ENCODE measurements at places on chromosomes 3 and 15. TPM values are rescaled to one million over a fixed set of nuclear protein-coding genes. Genes with fewer than 3 reads are reported as not detected.

Gene HCLS1
- total RNA-seq: 6.0 TPM

GRCh38 chr15:30043211-30043655, 39.5 kb upstream of the GOLGA8J start:
- DNase-seq: no peak

GRCh38 chr15:98070137-98070536, 109.6 kb downstream of the ARRDC4 start:
- DNase-seq: no peak

Gene ZIC1
- total RNA-seq: 184 TPM

Gene EPB42
- not detected for total RNA-seq

DNA sequence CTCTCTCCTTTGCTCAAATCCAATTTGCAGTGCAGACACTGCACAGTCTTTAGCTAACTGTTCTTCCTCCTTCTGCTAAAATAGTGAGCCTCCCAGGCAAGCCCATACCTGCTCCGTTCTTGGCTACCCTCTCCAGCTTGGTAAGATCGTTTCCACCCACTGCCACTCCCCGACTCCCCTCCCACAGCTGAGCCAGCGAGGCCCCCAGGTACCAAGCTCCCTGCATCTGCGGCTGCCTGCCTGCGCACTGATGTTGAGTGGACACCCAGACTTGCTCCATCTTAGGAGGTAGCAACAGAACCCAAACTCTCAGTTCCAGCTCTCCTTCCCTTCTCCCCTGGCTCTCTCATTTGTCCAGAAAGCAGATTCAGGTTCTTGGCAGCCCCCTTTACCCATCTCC, 7.9 kb upstream of the TNK2 start:
- DNase-seq: no peak

Gene KCNH8
- total RNA-seq: 1.2 TPM

DNA sequence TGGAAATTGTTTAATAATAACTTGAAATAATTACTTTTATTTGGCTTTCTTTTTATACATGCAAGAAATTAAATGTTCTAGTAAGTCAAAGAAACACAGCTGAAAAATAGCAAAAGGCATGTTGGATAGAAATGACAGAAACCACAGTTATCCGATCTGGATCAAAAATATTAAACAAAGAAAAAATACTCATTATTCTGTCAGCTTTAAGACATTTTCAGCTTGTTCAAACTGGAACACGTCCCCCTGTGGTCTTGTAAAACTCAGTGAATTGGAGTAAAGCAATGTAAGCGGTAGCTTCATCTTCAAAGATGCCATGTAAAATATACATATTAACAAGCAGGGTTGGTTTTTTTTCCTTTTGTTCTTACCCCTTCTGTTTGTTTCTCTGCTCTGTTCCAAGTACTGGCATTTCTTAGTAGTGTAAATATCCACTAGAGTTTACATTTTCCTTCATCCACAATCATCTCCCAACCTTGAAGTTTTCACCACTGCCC, 223.4 kb downstream of the IGSF11 start:
- no peak for DNase-seq

- no peak for DNase-seq
These were observed 212.8 kb downstream of the ADAMTSL3 start for GRCh38 chr15:83866692-83867091.

Gene ATP2B2
- total RNA-seq: 0.76 TPM

- no peak for DNase-seq
These were observed 535.4 kb upstream of the BCHE start for GRCh38 chr3:166372571-166373106.

DNA sequence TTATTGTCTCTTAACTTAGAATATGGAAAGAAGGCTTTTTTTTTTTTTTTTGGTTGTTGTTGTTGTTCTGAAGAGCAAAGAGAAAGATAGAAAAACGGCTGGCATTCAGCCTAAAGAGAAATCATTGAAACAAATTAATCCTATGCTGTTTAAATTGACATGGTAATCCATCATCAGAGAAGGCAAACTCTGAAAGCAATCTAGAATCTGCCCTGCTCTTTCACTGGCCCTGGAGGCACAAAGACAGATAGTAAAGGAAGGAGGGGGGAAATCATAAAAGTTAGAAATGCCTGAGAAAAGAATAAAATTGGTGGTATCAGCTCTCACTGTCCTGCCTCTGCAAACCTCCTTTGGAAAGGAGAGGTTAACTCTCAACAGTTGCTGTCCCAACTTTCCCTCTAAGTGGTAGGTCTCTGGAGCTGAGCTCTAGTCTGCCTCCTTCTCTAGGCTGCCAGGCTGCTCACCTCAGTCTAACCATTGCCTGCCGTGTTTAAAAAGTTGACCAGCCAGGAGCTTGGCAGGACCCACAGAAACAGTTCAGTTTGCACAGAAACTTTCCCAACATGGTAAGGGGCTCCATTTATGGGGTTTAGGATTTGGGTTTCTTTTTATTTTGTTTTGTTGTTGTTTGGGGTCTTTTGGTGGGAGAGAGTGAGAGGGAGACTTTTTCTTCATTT, 13.4 kb upstream of the NR2F2 start:
- DNase-seq: no peak

DNA sequence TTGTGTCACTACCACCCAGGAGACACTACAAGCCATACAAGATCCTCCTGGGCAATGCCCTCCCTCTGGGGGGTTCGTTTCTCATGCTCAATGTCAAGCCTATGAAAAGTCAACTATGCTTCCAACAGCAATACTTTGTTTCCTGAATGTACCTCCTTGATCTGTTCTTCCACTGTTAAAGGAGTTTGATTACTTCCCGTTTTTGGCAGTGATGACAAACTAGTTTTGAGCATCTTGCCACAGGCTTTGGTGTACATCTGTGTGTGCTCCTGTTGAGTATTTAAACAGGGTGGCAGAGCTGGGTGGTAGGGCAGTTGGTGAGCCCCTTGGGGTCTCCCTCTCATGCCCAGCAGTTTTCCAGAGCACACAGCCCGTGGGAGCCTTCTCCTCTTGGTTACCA, 81.4 kb downstream of the IL12A start:
- no peak for DNase-seq

DNA sequence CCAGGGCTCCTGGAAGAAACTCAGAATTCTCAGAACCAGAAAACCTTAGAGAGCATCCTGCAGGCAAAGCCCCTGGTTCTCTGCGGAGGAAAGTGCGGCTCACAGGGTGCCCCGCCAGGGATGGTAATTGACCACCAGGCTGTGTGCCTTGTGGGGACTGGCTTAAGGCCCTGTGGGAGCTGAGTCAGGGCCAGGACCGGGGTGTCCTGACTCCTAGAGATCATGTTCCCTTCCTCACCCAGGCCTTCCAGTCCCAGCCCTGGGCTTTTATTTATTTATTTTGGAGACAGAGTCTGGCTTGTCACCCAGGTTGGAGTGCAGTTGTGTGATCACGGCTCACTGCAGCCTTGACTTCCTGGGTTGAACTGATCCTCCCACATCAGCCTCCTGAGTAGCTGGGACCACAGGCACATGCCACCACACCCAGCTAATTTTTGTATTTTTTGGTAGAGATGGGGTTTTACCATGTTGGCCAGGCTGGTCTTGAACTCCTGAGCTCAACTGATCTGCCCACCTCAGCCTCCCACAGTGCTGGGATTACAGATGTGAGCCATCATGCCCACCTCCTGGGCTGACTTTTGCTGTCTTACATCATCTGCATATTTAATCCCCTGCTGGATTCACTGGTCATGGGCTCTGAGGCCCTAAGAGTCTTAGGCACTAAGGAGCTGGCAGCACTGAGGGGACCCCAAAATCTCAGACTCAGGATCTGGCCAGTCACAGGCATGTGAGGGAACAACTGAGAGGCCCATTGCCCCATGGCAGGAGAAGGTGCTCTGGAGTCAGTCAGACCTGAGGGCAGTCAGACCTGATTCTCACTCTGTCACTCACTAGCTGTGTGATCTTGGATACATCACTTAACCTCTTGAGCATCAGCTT, 20.4 kb upstream of the LAMP3 start:
- peak; percentile 31 for DNase-seq

- DNase-seq: no peak
These were observed 73.5 kb upstream of the SCN5A start for GRCh38 chr3:38722781-38723568.

DNA sequence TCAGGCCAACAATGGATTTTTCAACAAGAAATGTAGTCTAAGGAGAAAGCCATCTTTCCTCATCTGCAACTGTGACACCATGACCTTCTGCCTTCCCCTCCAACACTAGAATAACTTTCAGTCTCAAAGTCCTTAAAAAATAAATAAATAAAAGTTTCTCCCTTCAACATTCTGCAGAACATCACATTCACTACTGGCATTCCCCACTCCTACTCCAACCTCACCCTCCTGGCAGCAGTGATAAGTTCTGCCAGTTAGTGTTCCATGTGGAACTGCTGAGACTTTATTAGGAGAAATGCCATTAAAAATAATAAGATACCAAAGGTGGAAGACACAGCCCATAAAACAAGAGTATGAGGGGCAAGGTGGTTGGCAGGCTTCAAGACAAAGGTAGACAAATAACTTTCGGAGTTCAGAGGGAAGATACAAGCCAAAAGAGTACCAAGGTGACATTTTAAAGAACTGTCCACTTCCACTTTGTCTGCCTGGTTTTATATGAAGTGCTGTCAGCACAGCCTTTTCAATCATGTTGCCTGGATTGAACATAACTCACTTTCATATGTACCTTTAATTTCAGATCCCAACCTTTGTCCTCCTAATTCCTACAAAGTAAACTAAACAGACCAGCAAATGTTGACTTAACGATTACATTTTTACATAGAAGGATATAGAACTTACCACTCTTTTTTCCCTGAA, 37.5 kb upstream of the RSL24D1 start:
- no peak for DNase-seq

GRCh38 chr3:24545887-24546286, 51.2 kb upstream of the THRB start:
- no peak for DNase-seq

- no peak for DNase-seq
These were observed 20.6 kb downstream of the MYH15 start for GRCh38 chr3:108489776-108490175.

DNA sequence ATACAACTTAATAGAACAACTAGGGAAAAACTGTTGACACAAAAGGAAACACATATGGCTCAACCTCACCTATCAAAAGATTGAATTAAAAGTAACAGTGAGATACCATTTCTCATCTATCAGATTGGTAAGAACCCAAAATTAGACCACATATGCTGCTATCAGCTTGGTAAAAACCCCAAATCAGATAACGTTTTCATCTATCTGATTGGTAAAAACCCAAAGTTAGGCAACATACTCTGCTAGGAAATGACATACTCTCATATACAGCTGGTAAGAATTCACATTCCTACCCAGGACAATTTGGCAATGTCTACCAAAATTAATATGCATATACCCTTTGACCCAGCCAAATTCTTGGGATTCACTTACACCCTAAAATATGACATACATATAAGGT, 26.3 kb downstream of the NRG4 start:
- no peak for DNase-seq

Gene GP5
- total RNA-seq: 0.10 TPM

- no peak for DNase-seq
These were observed 33.7 kb upstream of the TEX264 start for GRCh38 chr3:51637144-51637940.

DNA sequence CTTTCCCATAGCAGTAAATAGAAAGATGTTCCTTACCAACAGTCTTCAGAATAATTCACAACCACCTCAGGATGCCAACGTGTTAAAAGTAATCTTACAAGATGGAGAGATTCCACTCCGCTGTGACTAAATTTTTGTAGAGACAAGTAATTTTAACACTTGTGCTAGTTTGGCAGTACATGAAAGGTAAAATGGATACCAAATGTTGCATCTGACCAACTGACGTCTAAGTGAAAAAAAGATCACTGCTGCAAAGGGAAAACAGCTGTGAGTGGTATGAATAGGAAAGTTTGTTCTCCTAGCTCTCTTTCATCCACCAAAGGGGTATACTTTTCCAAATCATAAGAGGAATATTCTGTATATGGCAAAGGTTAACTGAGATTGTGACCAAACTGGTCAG, 2.6 kb downstream of the SPG21 start:
- DNase-seq: no peak

Gene RLBP1
- total RNA-seq: not detected

DNA sequence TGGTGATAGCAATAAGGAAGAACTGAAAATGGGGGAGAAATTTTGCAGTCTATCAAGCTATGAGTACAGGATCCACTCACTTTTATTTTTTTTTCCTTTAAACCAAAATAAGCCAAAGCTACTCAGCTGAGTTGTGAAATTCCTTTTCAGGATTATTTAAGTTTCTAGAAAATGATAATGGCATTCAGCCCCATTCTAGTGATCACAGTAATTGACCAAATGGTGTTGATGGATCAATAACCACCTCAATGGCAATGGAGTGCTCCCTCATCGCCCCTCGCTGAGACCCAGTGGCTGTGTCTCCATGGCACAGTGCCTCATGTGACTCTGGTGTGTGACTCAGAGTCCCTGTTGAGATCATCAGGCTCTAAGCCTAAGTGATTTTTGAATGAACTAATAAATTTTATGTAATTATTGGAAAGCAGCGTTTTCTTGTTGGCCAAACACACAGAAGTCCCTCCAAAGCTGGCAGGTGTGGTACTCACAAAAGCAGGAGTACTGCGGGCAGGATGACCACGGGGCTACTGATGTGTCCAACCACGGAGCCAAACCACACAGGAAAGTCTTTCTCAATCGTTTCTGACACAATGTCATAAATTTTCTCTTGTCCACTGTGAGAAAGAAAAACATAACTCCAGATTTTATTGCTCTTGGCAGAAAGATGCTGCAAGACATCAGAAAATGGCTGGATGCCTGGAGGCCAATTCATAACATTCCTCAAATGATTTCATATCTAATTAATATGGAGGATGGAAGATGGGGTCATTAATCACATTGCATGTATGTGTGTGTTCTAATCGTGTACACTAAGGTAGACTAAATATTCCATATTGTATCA, 14.4 kb upstream of the STARD5 start:
- no peak for DNase-seq

- no peak for DNase-seq
These were observed 1090.9 kb downstream of the TBL1XR1 start for GRCh38 chr3:176106380-176106779.

DNA sequence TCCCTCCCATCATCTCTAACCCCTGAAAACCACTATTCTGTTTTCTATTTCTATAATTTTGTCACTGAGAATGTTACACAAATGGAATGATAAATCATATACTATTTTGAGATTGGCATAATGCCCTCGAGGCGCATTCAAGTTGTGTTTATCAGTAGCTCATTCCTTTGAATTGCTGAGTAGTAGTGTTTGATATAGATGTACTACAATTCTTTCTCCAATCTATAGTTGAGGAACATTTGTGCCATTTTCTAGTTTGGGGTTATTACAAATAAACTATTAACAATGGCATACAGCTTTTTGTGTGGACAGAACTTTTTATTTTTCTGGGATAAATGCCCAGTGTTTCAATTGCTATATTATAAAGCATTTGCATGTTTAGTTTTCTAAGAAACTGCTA, 86.0 kb downstream of the CCR1 start:
- DNase-seq: no peak

Data from type B pancreatic cell (in vitro differentiated cells).